ENCODE measurements at places on chromosomes 4 and X.

DNA sequence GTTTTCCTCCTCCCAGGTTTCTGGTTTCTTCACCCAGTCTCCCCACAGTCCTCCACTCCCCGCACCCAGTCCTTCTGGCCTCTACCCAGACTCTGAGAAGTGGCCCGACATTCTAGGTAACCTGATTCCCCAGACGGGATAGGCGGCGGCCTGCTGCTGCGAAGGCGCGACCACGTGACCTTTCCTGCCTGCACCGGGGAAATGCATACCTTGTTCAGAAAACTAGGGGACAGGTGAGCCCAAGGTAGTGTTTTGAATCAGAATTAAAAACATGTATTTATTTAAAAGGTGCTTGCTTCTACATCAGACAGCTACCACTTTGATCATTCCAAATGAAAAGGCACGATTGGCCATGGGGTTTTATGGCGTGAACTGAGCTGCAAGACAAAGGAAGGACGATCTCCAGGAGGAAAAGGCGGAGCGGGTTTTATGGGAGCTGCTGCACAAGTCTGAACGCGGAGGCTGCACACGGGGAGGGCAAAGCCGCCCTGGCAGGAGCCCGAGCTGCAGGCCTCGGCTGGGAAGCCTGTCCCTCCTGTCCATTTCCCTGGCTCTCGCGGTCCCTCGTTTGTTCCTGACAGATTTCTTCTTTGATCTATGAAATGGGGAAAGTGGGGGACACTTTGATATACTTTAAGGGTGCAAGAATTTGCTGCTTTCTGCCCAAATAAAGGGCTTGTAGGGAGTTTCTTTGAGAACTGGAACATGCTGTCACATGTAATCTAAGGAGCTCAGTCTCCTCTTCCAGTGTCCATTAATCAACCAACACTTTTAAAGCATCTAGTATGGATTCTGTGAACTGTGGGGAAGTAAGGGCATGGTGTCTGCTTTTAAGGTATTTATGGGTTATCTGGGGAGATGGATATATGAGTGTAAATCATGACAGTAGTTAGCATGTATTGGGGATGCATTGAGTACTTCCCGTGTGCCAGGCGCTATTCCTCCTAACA is 150.9 kb downstream of the SPRY1 start:
- no peak for DNase-seq

DNA sequence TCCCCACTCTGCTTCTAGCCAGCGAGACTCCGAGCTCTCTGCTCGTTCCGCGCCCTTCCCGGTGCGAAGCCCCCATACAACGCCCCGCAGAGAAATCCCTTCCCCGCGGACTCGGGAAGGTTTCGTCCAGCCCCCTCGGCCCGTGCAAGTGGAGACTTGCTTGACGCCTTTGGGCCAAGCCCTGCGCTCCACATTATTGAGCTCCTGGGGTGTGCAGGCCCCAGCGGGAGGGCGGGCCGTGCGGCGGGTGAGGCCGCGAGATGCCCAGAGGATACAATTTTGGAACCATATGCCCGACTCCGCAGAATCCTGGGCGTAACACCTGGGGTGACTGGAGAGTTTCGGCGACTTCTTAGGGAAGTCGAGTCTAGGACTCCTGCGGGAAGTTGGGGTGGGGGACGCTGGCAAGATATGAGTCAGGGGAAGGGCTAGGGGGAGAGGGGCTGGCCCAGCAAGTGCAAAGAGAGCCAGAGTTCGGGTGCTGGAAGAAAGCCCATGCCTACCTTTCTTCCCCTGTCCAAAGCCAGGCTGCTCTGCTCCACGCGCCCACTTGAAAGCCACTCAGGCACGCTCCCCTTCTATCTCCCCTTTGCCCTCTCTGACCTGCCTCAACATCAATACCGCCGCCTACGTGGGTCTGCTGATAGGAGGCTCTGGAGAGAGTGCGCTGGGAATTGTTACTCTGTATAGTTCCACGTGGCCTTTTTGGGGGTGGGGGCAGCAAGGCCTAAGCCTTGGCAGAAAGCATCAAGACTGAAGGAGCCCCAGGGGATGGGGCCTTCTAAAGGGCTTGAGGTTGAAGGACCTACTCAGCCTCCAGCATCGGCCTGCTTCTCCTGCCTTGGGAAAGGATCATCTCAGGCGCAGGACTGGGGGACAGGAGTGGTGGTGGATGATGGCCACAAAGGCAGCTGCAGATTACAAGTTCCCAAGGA is 1.2 kb upstream of the ELF4 start:
- no peak for DNase-seq

GRCh38 chr4:67465032-67465762 is 80.1 kb downstream of the CENPC start:
- no peak for DNase-seq

GRCh38 chrX:19846995-19847790 is 40.2 kb downstream of the SH3KBP1 start:
- no peak for DNase-seq

- DNase-seq, result no peak
Observed at GRCh38 chr4:184818216-184818564, 7.6 kb downstream of the ACSL1 start.

DNA sequence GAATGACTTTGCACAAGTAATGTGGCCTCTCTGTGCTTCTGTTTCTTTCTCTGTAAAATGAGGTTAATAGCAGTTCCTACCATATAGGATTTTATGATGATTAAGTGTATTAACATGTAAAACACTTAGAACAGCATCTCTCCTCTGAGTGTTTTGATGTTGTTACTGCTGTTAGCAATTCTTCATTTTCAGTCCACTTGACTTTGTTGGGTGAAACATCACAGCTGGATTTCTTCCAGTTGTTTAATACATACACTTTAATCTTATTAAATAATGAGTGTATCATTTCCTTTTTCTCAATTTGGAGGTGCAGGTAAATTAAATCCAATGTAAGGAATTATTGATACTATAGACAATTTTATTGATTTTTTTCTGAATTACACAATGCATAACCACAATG is 113.6 kb downstream of the KDR start:
- no peak for DNase-seq

DNA sequence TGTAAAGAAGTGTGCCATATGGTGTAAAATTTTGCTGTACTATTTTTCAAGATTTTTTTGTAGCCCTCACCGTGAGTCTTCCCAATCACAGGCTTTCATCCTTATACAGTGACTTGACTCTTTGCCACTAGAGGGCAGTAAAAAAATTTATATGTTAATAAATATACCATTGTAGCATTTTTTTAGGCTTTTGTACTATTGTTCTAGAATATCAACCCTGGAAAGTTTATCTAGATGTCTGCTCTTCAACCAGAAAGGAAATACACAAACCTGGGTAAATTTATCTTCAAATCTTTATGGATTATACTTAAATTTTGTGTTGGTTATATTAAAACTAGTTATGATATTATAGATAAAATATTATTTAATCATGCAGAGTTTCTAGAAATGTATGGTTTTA is 235.3 kb downstream of the TENM3 start:
- no peak for DNase-seq

DNA sequence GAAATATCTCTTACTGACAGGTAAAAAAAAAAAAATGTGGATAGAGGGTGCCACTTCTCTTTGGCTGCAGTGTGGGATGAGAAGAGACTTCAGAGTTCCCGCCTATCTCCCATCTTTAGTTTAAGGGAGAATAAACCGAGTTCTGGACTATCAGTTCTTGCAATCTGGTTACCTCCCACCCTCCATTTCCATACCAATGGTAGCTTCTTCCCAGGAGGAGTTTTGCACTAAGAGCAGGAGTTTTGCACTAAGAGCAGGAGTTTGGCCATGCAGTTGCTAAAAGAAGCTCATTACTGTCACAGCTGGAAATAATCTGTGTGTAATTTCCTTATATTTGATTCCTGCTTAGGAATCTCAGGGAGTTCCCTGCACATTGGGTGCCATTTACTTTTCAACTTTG is 10.8 kb upstream of the GUCY1B1 start:
- DNase-seq, result no peak

GRCh38 chrX:101220662-101221260 is 1.2 kb downstream of the DRP2 start:
- DNase-seq, result no peak

DNA sequence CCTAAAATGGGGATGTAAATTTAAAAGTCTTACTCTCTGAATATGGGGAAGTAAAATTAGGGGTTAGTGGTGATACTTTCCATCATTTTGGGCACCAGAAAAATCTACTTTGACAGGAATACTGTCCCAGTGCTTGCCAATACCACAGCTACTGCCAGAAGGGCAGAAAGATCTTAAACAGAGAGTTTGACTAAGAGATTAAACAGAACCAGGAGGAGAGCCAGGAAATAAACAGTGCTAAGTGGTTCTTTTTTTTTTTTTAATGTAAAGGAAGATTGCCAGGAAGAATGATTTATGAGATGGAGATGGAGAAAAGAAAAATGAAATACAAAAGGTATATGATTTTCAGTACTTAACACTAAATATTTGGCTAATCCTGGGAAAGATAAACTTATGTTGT is 126.8 kb downstream of the RTL3 start:
- no peak for DNase-seq

- DNase-seq, result no peak
Observed at GRCh38 chr4:106258145-106259045, 57.6 kb downstream of the TBCK start.

DNA sequence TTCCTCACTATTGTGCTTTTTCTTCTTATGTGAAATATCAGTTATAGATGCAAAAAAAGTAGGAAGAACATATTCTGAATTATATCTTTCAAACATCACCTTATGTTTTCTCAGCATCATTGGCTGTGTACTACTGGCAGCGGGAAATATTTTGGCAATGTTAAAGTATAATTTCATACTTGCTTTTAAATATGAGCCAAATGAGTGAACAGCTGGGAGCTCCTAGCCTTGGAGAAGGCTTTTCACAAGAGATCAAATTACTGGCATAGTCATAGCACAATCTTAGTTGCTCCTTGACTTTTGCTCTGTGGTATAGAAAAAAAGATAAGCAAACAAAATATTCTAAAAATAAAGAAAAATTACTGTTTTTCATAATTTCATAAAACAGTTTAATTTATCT is 1575.8 kb upstream of the PABPC4L start:
- no peak for DNase-seq

GRCh38 chr4:187178587-187178986 is 454.9 kb upstream of the FAT1 start:
- DNase-seq, result no peak
